ENCODE measurements at places on chromosomes 16 and 17. TPM values are rescaled to one million over a fixed set of nuclear protein-coding genes. Genes with fewer than 3 reads are reported as not detected.

DNA sequence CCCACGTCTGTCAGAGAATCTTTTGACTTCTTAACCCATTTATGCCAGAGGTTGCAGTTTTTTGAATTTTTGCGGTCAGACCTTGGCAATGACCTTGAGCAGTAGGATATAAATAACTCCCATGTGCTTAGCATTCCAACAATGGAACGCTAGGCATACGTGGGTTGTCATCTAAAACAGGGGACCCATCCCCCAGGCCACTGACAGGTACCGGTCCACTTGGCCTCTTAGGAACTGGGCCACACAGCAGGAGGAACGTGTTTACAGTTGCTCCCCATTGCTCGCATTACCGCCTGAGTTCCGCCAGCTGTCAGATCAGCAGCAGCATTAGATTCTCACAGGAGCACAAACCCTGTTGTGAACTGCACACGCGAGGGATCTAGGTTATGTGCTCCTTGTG is 76.8 kb upstream of the LGALS9 start:
- H3K27ac ChIP-seq = no peak overlapping the region
- H3K36me3 ChIP-seq = peaks cover 6% of the 10 kb centered on the region
- DNase-seq = no peak
- H3K4me1 ChIP-seq = peaks cover 16% of the 10 kb centered on the region
- no peak overlapping the region for H3K4me3 ChIP-seq

GRCh38 chr17:6623941-6624340 is 16.6 kb downstream of the KIAA0753 start:
- DNase-seq = no peak
- peaks cover 7% of the 10 kb centered on the region for H3K4me1 ChIP-seq
- no peak overlapping the region for H3K27ac ChIP-seq
- peaks cover 10% of the 10 kb centered on the region for H3K36me3 ChIP-seq

- H3K36me3 ChIP-seq = peaks cover 5% of the 10 kb centered on the region
- no peak overlapping the region for H3K4me3 ChIP-seq
- peaks cover 71% of the 10 kb centered on the region for H3K27me3 ChIP-seq
- no peak for DNase-seq
- H3K4me1 ChIP-seq = peaks cover 7% of the 10 kb centered on the region
- H3K27ac ChIP-seq = no peak overlapping the region
Observed at GRCh38 chr16:51157698-51158097, 6.6 kb upstream of the SALL1 start.

- no peaks in the 10 kb centered on the region for H3K27me3 ChIP-seq
- DNase-seq = no peak
- H3K4me1 ChIP-seq = peaks cover 9% of the 10 kb centered on the region
- H3K36me3 ChIP-seq = no peaks in the 10 kb centered on the region
Observed at GRCh38 chr16:87350681-87351319, 32.8 kb downstream of the FBXO31 start.

DNA sequence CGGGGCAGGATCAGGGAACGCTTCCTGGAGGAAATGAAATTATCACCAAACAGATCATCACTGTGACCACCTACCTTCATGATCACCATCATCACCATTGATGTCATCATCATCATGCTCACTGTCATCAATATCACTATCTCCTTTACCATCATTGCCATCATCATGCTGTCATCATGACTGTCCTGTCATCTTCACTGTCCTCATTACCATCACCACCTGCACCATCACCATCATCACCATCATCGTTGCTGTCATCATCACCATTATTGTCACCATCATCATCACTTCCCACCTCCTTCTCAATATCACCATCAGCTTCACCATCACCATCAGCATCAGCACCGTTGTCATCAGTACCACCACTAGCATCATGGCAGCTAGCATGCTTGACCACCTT is 65.3 kb downstream of the NTN1 start:
- no peak for DNase-seq
- H3K36me3 ChIP-seq = no peaks in the 10 kb centered on the region
- H3K27ac ChIP-seq = no peak overlapping the region
- H3K4me3 ChIP-seq = no peak overlapping the region
- H3K27me3 ChIP-seq = peaks cover 16% of the 10 kb centered on the region
- H3K4me1 ChIP-seq = peaks cover 3% of the 10 kb centered on the region

DNA sequence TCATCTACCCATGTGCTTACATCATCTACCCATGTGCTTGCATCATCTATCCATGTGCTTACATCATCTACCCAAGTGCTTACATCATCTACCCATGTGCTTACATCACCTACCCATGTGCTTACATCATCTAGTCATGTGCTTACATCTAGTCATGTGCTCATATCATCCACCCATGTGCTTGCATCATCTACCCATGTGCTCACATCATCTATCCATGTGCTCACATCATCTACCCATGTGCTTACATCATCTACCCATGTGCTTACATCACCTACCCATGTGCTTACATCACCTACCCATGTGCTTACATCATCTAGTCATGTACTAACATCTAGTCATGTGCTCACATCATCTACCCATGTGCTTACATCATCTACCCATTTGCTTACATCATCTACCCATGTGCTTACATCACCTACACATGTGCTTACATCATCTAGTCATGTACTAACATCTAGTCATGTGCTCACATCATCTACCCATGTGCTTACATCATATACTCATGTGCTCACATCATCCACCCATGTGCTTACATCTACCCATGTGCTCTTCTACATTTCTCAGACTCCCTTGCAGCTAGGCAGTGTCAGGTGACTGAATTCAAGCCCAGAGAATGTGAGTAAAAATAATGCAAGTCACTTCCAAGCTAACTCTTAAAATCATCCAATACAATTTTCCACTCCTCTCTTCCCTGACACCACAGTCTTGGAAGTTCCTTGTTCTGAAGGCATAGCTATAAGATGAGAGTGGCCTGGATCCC is 196.8 kb downstream of the CBLN1 start:
- no peak for DNase-seq
- no peak overlapping the region for H3K4me3 ChIP-seq
- no peak overlapping the region for H3K27ac ChIP-seq
- no peaks in the 10 kb centered on the region for H3K4me1 ChIP-seq

DNA sequence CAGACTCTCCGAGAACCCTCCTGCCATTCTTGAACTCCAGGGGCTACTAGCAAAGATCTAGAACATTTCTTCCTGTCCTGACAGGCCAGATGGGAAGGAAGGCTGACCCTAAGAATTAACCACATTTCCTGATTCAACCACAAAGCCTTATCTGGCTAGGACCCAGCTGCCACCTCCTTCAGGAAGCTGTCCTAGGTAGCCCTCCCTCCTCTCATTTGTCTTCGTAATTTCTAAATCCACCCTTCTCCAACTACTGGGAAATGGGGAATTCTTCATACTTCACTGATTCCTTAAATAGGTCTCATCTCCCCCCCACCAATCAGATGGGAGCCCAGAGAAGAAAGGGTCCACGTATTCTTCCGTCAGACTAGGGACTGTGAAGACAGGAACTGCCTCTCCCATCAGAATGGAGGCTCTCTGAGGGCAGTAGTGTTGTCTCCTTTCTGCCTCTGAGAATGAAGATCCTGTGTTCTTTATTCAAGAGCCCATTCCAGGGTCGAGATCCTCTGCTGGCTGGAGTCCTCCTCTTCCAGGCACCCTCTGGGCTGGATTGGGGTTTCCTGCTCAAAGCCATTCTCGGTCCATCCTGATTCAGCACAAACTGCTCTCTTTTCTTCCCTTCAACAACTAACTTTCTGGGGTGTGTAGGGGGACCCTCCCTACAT is 2.1 kb downstream of the SAMD14 start:
- H3K27ac ChIP-seq = peak overlapping the region; percentile 32
- H3K4me3 ChIP-seq = no peak overlapping the region
- H3K36me3 ChIP-seq = no peaks in the 10 kb centered on the region
- no peak for DNase-seq
- H3K27me3 ChIP-seq = peaks cover 4% of the 10 kb centered on the region

DNA sequence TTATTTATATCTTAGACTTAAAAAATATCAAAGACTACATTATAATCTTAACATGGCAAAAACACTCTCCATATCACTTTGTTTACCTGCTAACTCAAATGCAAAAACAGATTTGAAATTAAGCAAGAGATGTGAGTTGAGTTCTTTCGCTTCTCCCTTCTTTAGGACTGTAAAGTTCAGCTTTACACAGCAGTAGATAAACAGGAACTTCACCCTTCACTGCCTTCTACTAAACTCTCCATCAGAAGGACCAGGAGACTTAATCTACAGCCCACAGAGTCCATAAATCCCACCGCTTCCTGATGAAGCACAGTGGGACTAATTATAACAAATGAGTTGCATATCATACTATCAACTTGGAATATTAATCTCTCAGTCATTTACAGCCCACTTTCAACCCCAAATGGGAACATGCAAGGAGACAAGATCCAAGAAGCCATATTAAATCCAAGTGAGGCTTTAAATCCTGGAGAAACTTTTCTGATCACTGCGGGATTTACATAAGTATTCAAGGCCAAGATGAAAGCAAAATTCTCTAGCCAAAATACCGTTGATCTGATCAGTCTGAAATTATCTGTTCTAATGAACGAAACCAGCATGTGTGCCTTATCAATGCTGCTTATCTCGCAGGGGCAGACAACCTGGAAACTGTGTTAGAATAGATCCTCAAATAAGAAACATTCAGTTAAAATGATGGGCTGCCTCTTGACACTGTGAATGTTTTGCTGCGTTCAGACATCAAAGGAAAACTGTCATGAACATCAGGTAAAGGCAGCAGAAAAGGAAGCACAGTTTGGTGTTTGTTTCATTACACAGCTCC is 1.6 kb downstream of the AMFR start:
- no peaks in the 10 kb centered on the region for H3K36me3 ChIP-seq
- H3K4me1 ChIP-seq = peaks cover 33% of the 10 kb centered on the region
- H3K27ac ChIP-seq = peak overlapping the region; percentile 95
- DNase-seq = no peak

- H3K4me3 ChIP-seq = no peak overlapping the region
- no peaks in the 10 kb centered on the region for H3K36me3 ChIP-seq
Observed at GRCh38 chr16:80060470-80060869, 459.9 kb upstream of the MAF start.

GRCh38 chr17:68198931-68199836 is 48.7 kb upstream of the AMZ2 start:
- peak; percentile 29 for DNase-seq
- no peaks in the 10 kb centered on the region for H3K27me3 ChIP-seq

GRCh38 chr17:39174920-39175694 is 9.1 kb upstream of the ARL5C start:
- peak; percentile 71 for DNase-seq
- H3K4me3 ChIP-seq = peak overlapping the region; percentile 52
- H3K36me3 ChIP-seq = peaks cover 2% of the 10 kb centered on the region
- H3K27ac ChIP-seq = no peak overlapping the region

DNA sequence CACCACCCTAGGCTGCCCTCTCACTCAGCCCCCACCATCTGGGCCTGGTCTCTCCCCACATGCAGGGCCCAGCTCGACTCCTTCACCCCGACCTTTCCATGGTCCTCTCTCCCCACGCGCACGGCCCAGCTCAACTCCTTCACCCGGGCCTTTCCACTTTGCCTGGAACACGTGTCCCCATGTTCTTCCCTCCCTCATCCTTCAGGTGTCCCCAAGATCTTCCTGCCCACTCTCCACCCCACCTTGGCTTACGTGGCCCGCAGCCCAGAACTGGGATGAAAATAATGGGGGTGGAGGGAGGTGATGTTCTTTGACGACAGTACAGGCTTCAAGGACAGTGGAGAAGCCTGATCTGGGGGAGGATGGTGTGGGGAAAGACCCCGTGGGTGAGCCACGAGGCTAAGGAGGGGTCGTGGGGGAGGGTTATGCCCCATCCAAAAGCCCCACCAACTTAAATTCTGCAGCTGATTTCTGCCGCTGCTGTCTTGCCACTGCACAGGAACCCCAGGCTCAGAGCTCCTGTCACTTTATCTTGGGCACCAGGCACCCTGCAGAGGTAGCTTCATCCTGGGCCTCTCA is 9.9 kb upstream of the MEAK7 start:
- H3K4me1 ChIP-seq = peaks cover 49% of the 10 kb centered on the region
- no peaks in the 10 kb centered on the region for H3K36me3 ChIP-seq
- peak overlapping the region; percentile 97 for H3K27ac ChIP-seq
- H3K4me3 ChIP-seq = peak overlapping the region; percentile 80
- DNase-seq = no peak

DNA sequence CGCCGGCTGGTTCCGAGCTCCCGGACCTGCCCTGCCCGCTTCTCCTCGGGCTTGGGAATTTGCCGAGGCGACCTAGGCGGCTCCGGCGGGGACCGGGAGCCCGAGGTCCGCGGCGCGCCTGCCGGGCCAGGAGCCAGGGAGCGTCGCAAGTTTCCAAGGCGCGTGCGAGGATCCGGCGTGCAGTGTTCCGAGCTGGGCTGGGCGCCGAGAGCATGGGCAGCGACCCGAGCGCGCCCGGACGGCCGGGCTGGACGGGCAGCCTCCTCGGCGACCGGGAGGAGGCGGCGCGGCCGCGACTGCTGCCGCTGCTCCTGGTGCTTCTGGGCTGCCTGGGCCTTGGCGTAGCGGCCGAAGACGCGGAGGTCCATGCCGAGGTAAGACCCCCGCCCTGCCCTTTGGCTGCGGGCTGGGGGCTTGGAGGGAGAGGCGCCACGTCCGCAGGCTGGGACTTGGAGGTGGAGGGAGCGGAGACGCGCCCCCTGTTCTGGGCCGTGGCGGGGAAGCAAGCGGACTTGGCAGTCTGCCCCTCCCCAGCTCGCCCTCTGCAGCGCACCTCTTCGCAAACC is 668 bp downstream of the MMP15 start:
- H3K4me1 ChIP-seq = peaks cover 9% of the 10 kb centered on the region
- no peaks in the 10 kb centered on the region for H3K36me3 ChIP-seq
- no peak for DNase-seq
- H3K4me3 ChIP-seq = peak overlapping the region; percentile 74
- H3K27me3 ChIP-seq = no peaks in the 10 kb centered on the region

- no peaks in the 10 kb centered on the region for H3K27me3 ChIP-seq
- no peak for DNase-seq
- peaks cover 9% of the 10 kb centered on the region for H3K36me3 ChIP-seq
- H3K4me1 ChIP-seq = peaks cover 2% of the 10 kb centered on the region
Observed at GRCh38 chr16:11762431-11762830, 19.8 kb upstream of the TXNDC11 start.

GRCh38 chr17:76191896-76192295 is 48.4 kb downstream of the RNF157 start:
- no peak for DNase-seq
- no peaks in the 10 kb centered on the region for H3K27me3 ChIP-seq
- peak overlapping the region; percentile 97 for H3K27ac ChIP-seq
- H3K36me3 ChIP-seq = peaks cover 2% of the 10 kb centered on the region
- peaks cover 58% of the 10 kb centered on the region for H3K4me1 ChIP-seq

- peak overlapping the region; percentile 51 for H3K27ac ChIP-seq
- peaks cover 73% of the 10 kb centered on the region for H3K4me1 ChIP-seq
- no peak for DNase-seq
- H3K36me3 ChIP-seq = peaks cover 6% of the 10 kb centered on the region
Observed at GRCh38 chr16:24748242-24748641, 18.8 kb downstream of the TNRC6A start.

Gene MMP15
- total RNA-seq = 1.5 TPM

Gene CPHXL
- total RNA-seq = not detected

Gene ANKRD11
- 197 TPM for total RNA-seq
